Hypothalamus (tissue), 51 donors: ENCODE measurements at places on chromosomes 6 and 20.
A peak's percentile ranks its signal among the peaks of the same experiment; 100 is the strongest.

GRCh38 chr6:7910298-7910653 lies 312 bp downstream of the TXNDC5 start:
- DNase-seq = no peak

GRCh38 chr6:31074401-31074800 lies 38.0 kb downstream of the C6orf15 start:
- DNase-seq = no peak

- DNase-seq = no peak
These were observed 52.3 kb downstream of the MOCS1 start for GRCh38 chr6:39881851-39882530.

DNA sequence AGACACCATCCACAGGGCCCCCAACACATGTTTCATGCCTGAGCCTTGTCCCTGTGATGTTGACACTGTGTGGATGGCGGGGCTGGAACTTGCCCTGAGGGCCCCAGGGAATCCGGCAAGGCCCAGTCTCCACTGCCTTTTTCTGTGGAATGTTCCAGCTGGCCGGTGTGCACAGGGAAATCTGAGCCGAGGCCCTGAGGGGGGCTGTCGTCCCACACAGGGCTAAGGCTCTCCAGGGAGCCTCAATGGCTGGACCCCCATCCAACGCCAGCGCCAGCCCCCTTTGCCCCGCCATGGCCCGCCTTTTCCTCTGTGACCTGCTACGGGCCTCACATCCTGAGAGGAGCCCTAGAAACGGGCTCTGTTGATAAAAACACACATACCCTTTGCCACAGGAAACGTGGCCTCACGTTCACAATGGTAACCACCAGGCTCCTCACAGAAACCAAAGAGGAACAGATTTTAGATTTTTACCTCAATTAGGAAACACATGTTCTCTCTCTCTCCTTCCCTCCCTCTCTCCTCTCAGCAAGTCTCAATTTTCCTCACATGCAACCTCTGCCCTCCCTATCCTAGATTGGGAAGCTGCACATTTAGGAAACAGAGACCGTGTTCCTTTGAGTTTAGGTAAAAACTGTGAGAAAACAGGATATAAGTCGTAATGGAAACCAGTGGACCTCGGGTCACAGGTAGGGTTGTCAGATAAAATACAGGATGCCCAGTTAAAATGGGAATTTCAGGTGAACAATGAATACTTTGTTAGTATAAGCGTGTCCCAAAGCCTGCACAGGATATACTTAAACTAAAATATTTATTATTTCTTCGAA lies 13.7 kb upstream of the ZNF831 start:
- DNase-seq = no peak

DNA sequence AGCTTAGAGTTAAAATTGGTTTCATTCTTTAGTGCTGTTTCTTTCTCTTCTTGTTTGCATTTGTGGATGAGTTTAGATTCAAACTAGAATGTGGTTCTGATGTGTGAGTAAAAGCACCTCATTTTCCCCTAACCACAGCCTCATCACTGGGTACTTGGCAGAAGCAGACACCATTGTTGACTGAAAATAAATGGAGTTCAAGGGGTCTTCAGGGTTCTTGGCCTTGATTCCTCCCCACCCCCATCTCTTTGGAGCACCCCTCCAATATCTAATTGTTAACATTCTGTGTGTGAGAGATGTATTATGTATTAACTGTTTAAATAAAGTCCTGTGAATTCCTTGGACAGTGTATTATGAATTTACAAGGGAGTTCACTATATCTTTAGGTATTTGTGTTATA lies 59.6 kb downstream of the JARID2 start:
- DNase-seq = no peak

GRCh38 chr6:107641500-107641941 lies 151.6 kb downstream of the SOBP start:
- DNase-seq = peak; percentile 76

DNA sequence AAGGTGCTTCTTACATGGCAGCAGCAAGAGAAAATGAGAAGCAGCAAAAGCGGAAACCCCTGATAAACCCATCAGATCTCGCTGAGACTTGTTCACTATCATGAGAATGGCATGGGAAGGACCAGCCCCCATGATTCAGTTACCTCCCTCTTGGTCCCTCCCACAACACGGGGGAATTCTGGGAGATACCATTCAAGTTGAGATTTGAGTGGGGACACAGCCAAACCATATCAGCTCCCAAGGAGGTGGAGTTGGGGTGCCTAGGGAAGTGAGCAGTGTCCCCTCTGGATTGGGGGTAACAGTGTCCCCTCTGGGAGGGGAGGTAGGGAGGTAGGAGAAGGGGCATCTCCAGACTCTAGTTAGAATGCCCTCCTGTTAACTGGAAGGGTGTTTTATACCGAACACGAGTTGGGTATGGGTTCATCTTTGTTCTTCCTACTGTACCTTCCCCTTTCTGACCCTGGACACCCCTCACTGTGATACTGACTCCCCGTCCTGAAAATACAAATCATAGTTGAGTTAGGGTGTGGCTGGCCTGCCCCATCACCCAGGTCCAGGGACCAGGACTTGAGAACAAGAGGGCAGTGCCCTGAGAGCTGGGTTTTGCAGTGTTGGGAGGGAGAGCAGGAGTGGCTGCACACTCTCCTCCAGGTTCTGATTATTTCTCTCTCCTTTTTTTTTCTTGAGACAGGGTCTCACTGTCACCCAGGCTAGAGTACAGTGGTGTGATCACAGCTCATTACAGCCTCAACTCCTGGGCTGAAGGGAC lies 62.0 kb downstream of the EFCAB8 start:
- DNase-seq = no peak

- no peak for DNase-seq
These were observed 206.7 kb downstream of the CENPW start for GRCh38 chr6:126546541-126547120.

GRCh38 chr6:12813321-12813720 lies 96.8 kb downstream of the PHACTR1 start:
- DNase-seq = no peak

GRCh38 chr6:14277405-14277930 lies 159.9 kb downstream of the CD83 start:
- no peak for DNase-seq

DNA sequence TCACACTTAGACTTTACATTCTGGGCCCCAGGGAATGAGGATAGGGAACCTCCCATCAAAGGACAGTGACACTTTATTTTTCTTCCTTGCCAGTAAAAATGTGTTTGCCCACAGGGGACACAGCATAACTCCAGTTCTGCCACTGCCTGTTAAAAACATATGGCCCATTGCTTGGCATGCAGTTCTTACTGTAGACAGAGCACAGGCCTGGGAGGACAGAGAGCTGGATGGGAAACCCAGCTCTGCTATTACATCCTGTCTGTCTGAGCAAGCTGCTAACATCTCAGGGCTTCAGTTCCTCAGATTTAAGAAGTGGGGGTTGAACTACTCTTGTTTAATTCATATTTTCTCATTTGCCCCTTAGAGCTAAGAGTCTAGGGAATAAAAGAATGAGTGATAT lies 120.2 kb downstream of the AKAP7 start:
- DNase-seq = no peak

DNA sequence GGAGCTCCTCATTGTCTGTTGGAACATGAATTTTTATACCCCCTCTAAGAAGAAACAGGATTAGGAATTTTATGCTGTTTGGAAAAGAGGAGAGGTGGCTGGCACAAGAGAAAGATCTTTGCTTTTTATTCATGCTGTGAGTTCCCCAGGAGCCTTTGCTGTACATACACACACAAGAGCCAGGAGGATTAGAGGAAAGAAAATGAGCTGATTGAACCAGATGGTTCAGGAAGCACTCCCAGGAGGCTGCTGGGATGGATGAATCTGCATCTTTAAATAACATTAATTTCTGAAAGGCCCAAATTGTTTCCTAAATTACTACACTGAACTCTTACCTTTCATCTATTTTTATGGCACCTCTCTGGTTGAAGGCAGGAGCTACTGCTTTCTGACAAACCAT lies 20.1 kb upstream of the TCP11 start:
- DNase-seq = no peak

- no peak for DNase-seq
These were observed 26.5 kb upstream of the GFOD1 start for GRCh38 chr6:13513626-13514502.

GRCh38 chr20:32678948-32679347 lies 5.2 kb upstream of the C20orf203 start:
- DNase-seq = no peak

DNA sequence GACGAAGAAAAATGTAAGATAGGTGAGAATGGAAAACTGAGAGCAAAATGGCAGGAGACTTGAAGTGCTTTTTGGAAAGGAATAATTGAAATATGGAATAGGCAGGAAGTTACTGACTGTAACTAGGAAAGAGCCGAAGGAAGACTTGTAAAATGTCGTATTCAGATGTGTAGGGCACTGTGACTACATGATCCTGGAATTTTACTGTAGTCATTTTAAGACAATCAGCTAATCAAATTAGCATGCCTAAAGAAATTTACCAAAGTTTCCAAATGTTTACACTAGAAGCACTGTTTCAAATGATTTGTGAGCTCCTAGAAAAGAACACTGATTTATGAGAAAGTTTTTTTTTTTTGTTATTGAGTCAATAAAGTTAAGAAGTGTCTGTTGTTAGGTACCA lies 21.2 kb upstream of the ADIG start:
- no peak for DNase-seq

DNA sequence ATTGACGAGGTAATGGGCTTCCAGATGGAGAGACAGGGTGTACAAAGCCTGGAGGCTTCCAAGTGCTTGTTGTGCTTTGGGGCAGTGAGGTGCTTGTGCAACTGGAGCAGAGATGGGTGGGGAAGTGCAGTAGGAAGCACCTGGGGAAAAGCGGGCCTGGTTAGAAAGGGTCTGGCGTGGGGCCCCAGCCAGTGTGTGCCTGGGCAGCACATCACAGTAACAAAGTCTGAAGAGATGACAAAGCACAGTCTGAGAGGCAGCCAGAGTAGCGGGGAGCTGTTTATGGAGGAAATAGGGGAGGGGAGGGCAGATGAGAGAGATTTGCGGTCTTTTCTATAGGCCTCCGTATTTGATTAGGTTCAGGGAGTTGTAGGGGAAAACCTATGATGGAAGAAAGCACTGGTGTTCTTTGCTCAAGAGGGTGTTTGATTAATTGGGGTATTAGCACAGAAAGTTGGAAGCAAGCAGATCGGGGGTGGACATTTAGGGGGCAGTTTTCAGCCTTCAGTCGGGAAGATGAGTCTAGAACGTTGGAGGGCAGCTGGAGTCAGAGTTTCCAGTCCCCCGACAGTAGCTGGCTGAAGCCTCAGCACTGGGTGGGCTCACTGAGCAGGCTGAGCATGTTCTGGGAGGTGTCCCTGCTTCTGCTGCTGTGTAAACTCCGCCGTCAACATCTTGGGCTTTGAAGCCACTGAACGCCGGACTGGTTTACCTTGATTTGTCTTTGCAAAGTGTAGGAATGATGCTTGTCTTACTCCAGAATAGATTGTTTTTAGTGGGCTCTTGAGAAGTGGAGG lies 15.5 kb upstream of the MROH8 start:
- DNase-seq = no peak

GRCh38 chr6:158996856-158997255 lies 3.1 kb downstream of the RSPH3 start:
- no peak for DNase-seq

DNA sequence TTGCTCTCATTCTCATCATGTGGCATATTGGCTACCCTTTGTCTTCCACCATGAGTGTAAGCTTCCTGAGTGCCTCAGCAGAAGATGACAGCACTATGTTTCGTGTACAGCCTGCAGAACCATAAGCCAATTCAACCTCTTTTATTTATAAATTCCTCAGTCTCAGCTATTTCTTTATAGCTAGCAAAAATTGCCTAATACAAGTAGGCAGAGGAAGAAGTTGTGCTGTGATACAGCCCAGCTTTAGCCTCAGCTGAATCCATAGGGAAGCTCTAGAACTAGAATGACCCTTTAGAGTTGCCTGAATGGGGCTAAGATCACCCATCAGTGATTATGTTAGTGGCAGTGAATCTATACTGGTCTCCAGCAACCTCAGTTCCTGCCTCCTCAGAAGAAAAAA lies 19.0 kb upstream of the SERINC1 start:
- DNase-seq = no peak

DNA sequence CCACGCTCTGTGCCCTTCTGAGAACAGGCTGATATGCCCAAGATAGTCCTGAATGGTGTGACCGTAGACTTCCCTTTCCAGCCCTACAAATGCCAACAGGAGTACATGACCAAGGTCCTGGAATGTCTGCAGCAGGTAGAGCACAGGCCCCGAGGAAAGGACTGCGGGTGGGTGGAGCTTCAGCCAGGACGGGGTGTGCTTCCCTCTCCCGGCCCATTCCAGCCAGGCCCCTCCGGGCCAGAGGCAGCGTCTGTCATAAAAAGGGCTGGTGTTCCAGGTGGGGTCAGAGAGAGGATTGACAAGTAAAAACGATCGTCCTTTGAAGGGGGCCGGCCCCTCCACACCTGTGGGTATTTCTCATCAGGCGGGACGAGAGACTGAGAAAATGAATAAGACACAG lies 1.3 kb downstream of the RTEL1 start:
- DNase-seq = no peak

GRCh38 chr6:30493643-30494250 lies 4.4 kb downstream of the HLA-E start:
- no peak for DNase-seq
